ENCODE measurements at places on chromosomes 13 and 19.

- DNase-seq: no peak
These were observed 12.5 kb upstream of the TNFSF9 start for GRCh38 chr19:6518145-6518911.

DNA sequence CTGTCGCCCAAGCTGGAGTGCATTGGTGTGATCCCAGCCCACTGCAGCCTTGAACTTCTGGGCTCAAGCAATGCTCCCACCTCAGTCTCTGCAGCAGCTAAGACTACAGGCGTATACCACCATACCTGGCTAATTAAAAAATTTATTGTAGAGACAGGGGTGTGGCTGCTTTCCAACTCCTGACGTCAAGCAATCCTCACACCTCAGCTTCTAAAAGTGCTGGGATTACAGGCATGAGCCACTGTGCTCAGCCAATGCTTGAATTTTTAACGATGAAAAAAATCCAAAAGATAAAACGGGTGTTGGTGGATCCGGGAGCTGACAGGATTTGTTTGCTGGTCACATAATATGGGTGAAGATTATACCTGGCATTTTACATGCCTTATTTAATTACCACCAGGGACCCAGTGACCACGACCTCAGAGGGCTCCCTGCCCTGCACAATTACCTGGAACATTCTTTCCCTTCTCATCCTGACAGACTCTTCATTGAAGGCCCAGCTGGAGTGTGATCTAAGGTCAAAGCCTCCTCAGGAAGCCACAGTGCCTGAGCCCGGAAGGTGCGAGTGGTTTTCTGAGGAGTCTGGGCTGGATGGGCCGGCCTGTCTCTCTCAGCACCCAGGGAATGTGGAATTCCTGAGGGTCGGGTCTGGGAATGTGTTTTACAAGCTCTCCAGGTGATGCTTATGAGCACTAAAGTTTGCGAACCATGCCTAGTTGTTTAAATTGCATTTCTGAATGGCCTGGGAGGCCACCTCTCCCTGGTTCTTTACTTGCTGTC, 193.3 kb downstream of the USP12 start:
- no peak for DNase-seq

DNA sequence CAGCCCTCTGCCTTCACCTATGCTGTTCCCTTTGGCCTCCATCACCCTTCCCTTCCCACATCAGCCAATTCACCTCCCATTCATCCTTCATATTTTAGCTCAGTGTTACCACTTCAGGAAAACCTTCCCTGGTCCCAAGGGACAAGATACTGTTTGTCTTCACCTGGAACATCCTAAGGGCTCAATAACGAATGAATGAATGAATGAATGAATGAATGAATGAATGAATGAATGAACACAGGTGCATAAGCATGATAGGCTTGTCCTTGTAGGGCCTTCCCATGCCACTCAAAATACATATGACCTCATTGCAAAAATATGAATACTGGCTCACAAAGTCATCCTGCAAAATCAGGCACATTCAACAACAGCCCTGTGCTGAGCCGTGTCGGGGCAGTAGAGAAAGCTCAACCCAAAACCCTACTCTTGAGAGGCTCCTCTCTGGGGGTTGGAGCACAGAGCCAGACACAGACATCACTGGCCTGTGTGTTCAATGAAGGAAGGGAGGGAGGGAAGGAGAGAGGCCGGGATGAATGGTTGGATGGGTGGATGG, 33.7 kb upstream of the TPM4 start:
- DNase-seq: no peak

DNA sequence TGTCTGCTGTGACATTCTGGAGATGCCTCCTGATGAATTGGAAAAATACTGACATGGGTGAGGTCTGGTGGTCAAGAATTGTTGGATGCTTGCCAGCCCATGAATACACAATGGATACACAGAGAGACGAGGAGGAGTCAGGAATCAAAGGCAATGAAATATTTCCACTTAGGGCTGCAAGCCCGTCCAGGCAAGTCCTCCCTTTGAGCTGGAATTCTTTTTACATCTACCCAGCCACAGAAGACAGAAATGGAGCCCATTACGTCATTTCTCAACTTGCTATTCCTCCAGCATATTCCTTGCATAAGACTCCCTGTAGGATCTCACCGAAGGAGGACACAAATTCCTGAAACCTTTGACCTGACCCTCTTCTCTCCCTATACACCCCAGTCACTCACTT, 15.7 kb upstream of the IGFL4 start:
- no peak for DNase-seq

GRCh38 chr19:3618144-3618810, 8.3 kb downstream of the CACTIN start:
- peak; percentile 39 for DNase-seq

- DNase-seq: no peak
These were observed 31.9 kb downstream of the ANKRD10 start for GRCh38 chr13:110882972-110883371.

DNA sequence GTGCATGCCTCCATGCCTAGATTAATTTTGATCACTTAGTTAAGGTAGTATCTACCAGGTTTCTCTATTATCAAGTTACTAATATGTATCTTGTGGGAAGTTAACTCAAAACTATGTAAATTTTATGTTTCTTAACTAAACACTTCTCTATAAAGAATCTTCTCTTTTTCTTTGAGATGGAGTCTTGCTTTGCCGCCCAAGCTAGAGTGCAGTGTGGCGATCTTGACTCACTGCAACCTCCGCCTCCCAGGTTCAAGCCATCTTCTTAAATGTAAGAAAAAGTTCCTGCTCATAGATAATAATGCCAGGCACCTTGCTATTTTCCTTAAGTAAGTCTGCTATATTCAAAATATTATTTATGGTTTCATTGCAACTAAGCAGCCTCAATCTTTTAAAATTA, 58.4 kb downstream of the ELF1 start:
- no peak for DNase-seq

- no peak for DNase-seq
These were observed 51.2 kb upstream of the ABCC4 start for GRCh38 chr13:95352486-95352885.

DNA sequence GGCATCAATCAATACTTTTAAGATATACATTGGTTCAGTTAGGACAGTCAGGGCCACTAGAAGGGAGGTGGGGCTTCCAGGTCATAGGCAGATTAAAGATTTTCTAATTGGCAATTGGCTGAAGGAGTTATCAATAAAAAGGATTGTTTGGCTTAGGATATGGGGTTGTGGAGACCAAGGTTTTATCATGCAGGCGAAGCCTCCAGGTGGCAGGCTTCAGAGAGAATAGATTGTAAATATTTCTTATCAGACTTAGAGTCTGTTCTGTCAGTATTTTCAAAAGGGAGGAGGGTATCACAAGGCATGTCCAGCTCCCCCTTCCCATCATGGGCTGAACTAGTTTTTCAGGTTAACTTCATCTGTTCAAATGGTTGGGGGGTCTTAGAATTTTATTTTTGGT, 77.4 kb upstream of the FARP1 start:
- no peak for DNase-seq

- DNase-seq: no peak
These were observed 1.5 kb downstream of the GPR18 start for GRCh38 chr13:99256709-99257108.

GRCh38 chr19:45816236-45817009, 1.3 kb upstream of the RSPH6A start:
- no peak for DNase-seq

- DNase-seq: no peak
These were observed 70.0 kb downstream of the FOXO1 start for GRCh38 chr13:40596484-40596883.

- DNase-seq: no peak
These were observed 14.2 kb downstream of the RB1 start for GRCh38 chr13:48317511-48318376.

- DNase-seq: peak; percentile 52
These were observed 15.1 kb upstream of the CEACAM4 start for GRCh38 chr19:41641879-41642485.

- no peak for DNase-seq
These were observed 202.5 kb upstream of the SERP2 start for GRCh38 chr13:44171156-44171555.

DNA sequence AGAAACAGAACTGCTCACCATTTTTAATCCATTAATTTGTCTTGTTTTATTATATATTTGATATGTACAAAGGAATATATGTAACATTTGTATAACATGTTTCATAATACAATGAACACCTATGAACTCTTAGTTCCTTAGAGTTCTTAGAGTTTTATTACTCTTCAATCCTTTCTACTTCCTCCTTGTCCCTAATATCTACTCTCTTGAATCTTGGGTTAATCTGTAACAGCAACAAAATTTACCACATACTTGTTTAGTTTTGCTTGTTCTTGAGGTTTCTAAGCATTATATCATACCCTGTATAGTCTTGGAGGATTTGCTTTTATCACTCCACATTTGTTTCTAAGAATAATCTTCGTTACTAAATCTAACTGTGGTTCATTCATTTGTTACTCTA, 151.4 kb downstream of the PDS5B start:
- no peak for DNase-seq

GRCh38 chr13:101490406-101491015, 38.0 kb downstream of the ITGBL1 start:
- no peak for DNase-seq

GRCh38 chr13:75533861-75534260, 3.8 kb downstream of the COMMD6 start:
- DNase-seq: no peak

- DNase-seq: peak; percentile 74
These were observed 11.8 kb downstream of the LRRC4B start for GRCh38 chr19:50556282-50557008.

- no peak for DNase-seq
These were observed 529 bp downstream of the ZNF836 start for GRCh38 chr19:52170863-52171320.

- no peak for DNase-seq
These were observed 20.3 kb upstream of the CACNA1A start for GRCh38 chr19:13526552-13526951.

- DNase-seq: no peak
These were observed at the start of gene WTIP for GRCh38 chr19:34480971-34481841. WTIP (plus strand) TSS chr19:34481758; CDS start chr19:34481975, 217 bp downstream.

All from stimulated activated CD4-positive, alpha-beta T cell treated with anti-CD3 and anti-CD28 coated beads, Interleukin-1b, Interleukin-23, amount 100 ng/mL, for 1 hour (primary cell).